ENCODE measurements at places on chromosomes 1 and 21.

- DNase-seq, result no peak
These were observed 54.6 kb upstream of the PRDX6 start for GRCh38 chr1:173422456-173422976.

DNA sequence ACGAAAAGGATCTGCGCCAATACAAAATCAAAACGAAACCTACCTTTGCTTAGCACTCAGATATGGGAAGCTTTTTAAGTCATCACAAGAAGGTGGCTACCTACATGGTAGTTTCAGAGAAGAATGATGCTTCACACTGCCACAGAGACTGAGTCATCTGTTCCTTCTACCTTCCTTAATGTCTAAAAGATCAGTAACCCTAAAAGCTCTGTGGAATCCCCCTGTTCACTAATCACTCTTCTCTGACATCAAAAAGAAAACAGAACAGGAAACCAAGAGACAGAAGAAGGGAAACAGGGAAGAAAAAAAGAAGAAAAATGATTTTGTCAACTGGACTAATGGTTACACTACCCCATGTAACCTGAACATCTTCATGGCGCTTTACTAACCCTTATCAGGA lies 177.2 kb downstream of the SMYD3 start:
- DNase-seq, result no peak

GRCh38 chr1:165807613-165808012 lies 19.8 kb upstream of the UCK2 start:
- DNase-seq, result no peak

DNA sequence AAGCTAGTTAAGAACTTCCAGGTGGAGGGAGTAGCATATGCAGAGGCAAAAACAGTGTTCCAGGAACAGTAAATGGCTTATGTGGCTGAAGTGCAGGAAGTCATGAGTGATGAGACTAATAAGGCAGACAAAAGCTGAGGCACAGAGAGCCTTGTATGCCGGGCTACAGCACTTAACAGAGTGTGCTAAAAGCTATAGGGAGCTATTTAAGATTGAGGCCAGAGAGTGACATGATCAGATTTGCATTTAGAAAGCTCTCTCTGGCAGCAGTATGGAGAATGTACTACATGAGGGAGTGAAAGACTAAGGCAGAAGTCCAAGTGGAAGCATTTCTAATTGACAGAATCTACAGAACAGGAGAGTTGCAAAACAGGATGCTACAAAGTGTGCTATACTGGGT lies 38.6 kb downstream of the WASF2 start:
- no peak for DNase-seq

GRCh38 chr1:208410409-208410808 lies 166.2 kb upstream of the PLXNA2 start:
- no peak for DNase-seq

DNA sequence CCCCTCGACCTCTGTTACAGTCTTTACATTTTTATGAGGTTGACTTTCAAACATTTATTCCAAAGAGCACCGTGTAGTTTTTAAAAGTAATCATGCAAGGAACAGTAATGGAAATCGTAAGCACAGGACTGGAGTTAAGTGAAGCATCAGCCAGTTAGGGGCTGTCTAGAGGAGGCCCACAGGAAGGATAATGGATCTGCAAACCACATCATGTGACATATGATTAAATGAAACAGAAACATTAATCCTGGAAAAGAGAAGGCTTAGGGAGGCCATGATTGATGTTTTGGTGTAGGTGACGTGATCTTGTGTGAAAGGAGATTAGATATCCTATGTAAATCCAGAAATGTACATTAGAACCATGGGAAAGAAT lies 25.0 kb downstream of the RGS7 start:
- DNase-seq, result no peak

GRCh38 chr1:219587801-219588561 lies 24.9 kb downstream of the ZC3H11B start:
- DNase-seq, result no peak

All from stimulated activated CD8-positive, alpha-beta memory T cell treated with anti-CD3 and anti-CD28 coated beads, Interleukin-7, amount 100 ng/mL, for 1 hour (primary cell).